ENCODE measurements at places on chromosomes 5 and 9.

GRCh38 chr9:89453452-89453851 is 44.5 kb downstream of the SEMA4D start:
- no peak for DNase-seq

DNA sequence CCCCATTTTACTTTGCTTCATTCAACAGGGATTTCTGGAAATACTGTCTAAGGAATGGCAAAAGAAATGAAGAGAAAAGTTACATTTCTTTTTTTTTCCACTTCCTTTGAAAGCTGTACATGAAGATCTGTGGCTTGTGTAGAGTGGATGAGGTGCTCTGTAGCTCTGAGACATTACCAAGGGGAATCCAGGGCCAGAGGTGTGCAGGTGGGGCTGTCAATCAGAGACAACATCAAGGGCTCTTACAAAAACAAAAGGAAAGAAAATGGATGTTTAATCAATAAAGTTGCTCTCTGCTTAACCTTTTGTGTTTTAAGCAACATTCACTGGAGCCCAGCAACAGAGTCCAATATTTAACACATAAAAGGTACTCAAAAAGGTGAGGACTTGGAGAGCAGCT is 391.1 kb downstream of the TMEM38B start:
- no peak for DNase-seq

DNA sequence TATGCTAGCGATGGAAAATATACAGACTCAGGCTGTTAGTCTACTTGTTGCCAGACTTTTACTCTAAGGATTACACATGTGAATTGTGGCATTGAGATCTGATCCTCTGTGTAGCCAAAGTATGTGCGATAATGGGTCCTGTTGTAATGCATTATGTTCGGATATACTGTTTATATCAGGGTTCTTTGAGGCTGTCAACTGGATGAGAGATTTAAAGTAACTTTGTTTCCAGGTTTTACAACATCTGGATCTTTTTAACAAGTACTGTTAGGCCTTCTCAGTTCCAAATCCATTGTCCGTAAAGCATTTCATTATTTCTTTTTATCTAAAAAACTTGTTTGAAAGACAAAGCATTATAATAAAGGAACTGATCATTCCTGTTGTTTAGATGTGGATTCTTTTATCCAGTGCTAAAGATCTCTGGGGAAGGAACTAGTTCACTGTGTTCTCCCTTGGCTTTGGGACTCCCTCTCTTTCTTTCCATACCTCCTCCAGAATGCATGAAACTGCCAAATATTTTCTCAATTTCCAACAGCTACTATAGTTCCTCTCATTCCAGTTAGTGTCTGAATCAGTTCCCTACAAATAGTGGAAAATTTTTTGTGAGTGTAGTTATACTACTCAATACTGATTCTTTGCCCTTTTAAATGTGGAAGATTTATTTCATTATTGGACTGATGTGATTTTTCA is 68.8 kb downstream of the HACD4 start:
- DNase-seq = no peak

DNA sequence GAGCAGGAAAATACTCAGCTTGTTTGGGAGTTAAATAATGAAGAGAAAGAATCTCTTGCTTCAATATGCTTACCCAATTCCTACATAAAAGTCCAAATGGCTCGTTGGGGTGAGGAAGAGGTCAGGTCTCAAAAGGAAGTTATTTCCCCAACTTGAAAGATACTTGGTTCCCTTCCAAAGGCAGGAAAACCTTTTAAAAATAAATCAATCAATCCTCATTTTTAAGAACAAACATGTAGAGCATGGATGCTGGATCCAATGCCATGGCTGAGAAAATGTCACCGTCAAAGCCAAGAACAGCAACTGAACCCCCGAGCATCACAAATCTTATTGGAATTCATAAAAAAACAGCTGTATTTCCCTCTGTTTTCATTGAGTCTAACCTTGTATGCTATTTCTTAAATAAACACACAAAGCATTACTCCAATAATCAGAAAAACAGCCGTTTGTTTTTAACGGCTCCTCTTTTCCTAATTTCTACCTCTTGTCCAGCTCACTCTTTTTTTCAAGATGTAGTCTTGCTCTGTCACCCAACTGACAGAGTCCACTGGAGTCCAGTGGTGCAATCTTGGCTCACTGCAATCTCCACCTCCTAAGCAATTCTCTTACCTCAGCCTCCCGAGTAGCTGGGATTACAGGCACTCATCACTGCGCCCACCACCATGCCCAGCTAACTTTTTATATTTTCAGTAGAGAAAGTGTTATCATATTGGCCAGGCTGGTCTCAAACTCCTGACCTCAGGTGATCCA is 140.7 kb downstream of the GNA14 start:
- no peak for DNase-seq

GRCh38 chr9:95834281-95834907 is 41.1 kb upstream of the ERCC6L2 start:
- DNase-seq = no peak

Data from CD4-positive, alpha-beta T cell treated with Interleukin-21 for 1 hour (primary cell).